Heart right ventricle (tissue), 16 donors: ENCODE measurements at places on chromosomes 7 and 10. TPM values are rescaled to one million over a fixed set of nuclear protein-coding genes. Genes with fewer than 3 reads are reported as not detected.

- no peaks in the 10 kb centered on the region for H3K4me1 ChIP-seq
- DNase-seq = no peak
- H3K27me3 ChIP-seq = no peaks in the 10 kb centered on the region
These were observed 136.3 kb upstream of the GLI3 start for GRCh38 chr7:42373285-42373684.

DNA sequence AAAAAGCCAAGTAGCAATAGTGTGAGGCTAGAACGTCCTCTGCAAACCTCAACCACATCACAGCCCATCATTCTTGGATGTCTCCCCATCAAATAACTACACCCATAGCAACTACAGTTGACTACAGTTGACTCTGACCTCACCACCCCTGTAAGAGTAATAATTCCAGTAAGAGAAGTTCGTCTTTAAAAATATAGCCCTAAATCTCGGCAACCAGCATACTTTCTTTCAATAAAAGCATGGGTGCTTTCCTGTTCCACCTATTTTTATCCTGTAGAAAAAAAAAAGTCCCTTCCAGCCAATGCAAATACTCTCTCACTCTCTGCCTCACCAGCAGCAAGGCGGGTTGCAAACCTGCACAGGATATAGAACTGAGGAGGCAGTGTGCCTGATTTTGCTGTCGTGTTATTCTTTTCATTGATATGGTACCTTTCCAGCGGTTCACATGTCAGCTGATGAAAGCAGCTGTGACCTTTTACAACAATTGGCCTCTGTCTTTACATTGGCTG lies 187.5 kb upstream of the NFE2L3 start:
- H3K4me1 ChIP-seq = peaks cover 12% of the 10 kb centered on the region
- H3K27ac ChIP-seq = no peak overlapping the region
- H3K27me3 ChIP-seq = peaks cover 31% of the 10 kb centered on the region
- no peaks in the 10 kb centered on the region for H3K36me3 ChIP-seq
- no peak overlapping the region for H3K4me3 ChIP-seq

DNA sequence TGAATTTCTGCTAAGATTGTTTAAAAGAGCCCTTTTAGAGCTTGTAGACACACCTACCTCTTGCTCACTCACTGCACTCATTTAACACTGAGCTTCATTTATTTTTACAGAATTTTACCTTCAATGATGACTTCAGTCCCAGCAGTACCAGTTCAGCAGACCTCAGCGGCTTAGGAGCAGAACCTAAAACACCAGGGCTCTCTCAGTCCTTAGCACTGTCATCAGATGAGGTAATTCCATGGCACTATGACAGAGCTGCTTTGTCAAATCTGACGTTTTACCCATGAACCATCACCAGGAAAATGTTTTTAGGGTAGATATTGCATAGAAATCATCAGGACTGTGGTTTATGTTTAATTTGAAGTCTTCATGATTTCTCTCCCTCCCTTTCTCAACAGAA lies 38.2 kb downstream of the PON1 start:
- no peak for DNase-seq
- no peak overlapping the region for H3K27ac ChIP-seq
- no peak overlapping the region for H3K4me3 ChIP-seq
- H3K36me3 ChIP-seq = no peaks in the 10 kb centered on the region
- no peaks in the 10 kb centered on the region for H3K27me3 ChIP-seq
- H3K4me1 ChIP-seq = no peaks in the 10 kb centered on the region

DNA sequence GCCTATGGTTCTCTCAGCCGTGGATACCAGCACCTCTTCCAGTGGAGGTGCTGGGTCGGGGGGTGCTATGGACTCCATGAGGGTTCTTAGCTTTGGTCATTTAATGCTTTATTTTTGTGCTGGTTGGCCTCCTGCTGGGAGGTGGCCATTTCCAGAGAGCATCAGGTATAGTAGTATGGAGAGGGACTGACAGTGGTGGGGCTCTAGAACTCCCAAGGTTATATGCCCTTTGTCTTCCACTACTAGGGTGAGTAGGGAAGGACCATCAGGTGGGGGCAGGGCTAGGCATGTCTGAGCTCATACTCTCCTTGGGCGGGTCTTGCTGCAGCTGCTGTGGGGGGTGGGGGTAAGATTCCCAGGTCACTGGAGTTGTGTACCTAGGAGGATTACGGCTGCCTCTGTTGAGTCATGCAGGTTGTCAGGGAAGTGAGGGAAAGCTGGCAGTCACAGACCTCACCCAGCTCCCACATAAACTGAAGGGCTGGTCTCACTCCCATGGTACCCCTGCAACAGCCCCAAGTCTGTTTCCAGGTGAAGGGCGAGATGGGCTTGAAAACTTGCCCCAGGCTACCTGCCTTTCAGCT lies 763.2 kb upstream of the LRRTM3 start:
- no peaks in the 10 kb centered on the region for H3K4me1 ChIP-seq
- no peak overlapping the region for H3K4me3 ChIP-seq
- DNase-seq = no peak
- H3K27ac ChIP-seq = no peak overlapping the region
- H3K36me3 ChIP-seq = no peaks in the 10 kb centered on the region

GRCh38 chr10:22427890-22428571 lies 82.7 kb downstream of the SPAG6 start:
- H3K27me3 ChIP-seq = peaks cover 16% of the 10 kb centered on the region
- H3K4me3 ChIP-seq = no peak overlapping the region
- H3K36me3 ChIP-seq = no peaks in the 10 kb centered on the region
- no peak overlapping the region for H3K27ac ChIP-seq

- no peak for DNase-seq
- no peak overlapping the region for H3K27ac ChIP-seq
- no peaks in the 10 kb centered on the region for H3K36me3 ChIP-seq
- peaks cover under 1% of the 10 kb centered on the region for H3K27me3 ChIP-seq
- no peak overlapping the region for H3K4me3 ChIP-seq
These were observed 1041.8 kb downstream of the GATA3 start for GRCh38 chr10:9096288-9096687.

DNA sequence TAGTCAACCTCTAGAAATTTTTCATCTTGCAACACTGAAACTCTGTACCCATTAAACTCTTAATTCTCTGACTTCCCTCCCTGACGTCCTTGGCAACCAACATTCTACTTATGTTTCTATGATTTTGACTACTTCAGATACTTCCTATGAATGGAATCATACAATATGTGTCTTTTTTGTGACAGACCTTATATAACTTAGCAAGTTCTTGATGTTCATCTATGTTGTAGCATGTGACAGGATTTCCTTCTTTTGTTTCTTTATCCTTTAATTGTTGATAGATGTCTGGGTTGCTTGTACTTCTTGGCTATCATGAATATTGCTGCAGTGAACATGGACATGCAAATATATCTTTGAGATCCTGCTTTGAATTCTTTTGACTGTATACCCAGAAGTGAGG lies 240.8 kb downstream of the ADK start:
- peaks cover 5% of the 10 kb centered on the region for H3K36me3 ChIP-seq
- no peaks in the 10 kb centered on the region for H3K4me1 ChIP-seq
- no peak overlapping the region for H3K4me3 ChIP-seq
- no peaks in the 10 kb centered on the region for H3K27me3 ChIP-seq

GRCh38 chr7:130160023-130160422 lies 45.2 kb downstream of the TMEM209 start:
- peaks cover 58% of the 10 kb centered on the region for H3K36me3 ChIP-seq
- H3K27me3 ChIP-seq = no peaks in the 10 kb centered on the region
- no peak for DNase-seq
- no peak overlapping the region for H3K4me3 ChIP-seq

DNA sequence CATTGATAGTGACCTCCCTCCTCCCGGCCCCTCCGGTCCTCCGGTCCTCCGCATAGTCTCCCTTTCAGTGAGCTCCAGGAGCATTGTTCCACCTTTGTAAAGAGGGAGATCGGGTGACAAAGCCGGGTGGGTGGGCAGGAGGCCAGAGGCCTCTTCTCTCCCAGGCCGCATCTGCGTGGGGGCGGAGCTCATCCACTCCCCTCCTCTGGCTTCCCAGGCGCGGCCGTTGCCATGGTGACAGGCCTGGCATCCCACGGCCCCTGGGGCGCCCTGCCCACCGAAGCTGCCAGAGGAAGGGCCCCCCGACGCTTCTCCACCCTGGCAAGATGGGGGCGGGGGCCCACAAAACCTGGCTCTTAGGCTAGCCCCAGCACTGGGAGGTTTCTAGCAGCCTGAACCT lies 4.4 kb upstream of the FZD9 start:
- no peak for DNase-seq
- H3K4me3 ChIP-seq = no peak overlapping the region
- H3K27ac ChIP-seq = no peak overlapping the region
- H3K36me3 ChIP-seq = no peaks in the 10 kb centered on the region
- H3K27me3 ChIP-seq = peaks cover 46% of the 10 kb centered on the region

DNA sequence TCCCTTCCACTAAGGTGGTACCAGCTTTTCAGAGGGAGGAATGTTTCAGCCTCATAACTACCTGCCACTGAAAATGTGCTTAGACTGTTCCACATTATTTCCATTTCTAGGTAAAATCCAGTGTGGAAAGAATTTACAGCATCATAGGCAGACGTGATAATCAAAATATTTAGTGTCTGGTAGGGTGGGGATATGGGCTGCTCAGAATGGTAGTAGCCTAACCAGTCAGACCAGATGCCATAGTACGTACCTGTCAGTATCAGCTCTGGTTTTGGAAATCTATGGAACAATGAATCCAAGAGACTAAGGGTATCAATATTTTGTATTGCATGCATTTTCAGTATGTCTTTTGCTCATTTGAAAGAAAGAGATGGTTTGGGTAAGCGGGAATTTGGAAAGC lies 76.8 kb upstream of the APBB1IP start:
- H3K4me3 ChIP-seq = no peak overlapping the region
- no peaks in the 10 kb centered on the region for H3K27me3 ChIP-seq
- no peak overlapping the region for H3K27ac ChIP-seq
- H3K4me1 ChIP-seq = no peaks in the 10 kb centered on the region
- H3K36me3 ChIP-seq = no peaks in the 10 kb centered on the region
- no peak for DNase-seq

DNA sequence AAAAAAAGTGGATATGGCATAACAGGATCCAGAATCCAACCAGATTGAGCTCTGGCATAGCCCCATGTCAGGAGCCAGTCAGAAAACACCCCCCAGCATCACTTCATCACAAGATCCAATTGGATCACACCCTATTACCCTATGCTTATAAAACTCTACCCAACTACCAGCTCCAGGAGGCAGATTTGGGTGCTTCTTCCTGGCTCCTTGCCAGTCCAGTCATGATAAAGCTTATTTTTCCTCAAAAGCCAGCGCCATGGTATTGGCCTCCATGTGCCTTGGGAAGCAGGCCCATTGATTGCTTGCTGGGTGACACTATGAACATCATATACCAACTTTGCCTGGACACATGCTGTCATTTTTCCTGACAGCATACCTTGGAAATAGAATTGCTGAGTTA lies 281.4 kb upstream of the MKLN1 start:
- H3K4me3 ChIP-seq = no peak overlapping the region
- H3K27me3 ChIP-seq = no peaks in the 10 kb centered on the region
- no peak overlapping the region for H3K27ac ChIP-seq
- H3K4me1 ChIP-seq = peaks cover 31% of the 10 kb centered on the region
- DNase-seq = no peak
- H3K36me3 ChIP-seq = peaks cover 27% of the 10 kb centered on the region

GRCh38 chr10:61065051-61065450 lies 121.1 kb upstream of the RHOBTB1 start:
- no peaks in the 10 kb centered on the region for H3K36me3 ChIP-seq
- H3K4me3 ChIP-seq = no peak overlapping the region
- no peak overlapping the region for H3K27ac ChIP-seq
- H3K27me3 ChIP-seq = no peaks in the 10 kb centered on the region
- H3K4me1 ChIP-seq = peaks cover 10% of the 10 kb centered on the region

DNA sequence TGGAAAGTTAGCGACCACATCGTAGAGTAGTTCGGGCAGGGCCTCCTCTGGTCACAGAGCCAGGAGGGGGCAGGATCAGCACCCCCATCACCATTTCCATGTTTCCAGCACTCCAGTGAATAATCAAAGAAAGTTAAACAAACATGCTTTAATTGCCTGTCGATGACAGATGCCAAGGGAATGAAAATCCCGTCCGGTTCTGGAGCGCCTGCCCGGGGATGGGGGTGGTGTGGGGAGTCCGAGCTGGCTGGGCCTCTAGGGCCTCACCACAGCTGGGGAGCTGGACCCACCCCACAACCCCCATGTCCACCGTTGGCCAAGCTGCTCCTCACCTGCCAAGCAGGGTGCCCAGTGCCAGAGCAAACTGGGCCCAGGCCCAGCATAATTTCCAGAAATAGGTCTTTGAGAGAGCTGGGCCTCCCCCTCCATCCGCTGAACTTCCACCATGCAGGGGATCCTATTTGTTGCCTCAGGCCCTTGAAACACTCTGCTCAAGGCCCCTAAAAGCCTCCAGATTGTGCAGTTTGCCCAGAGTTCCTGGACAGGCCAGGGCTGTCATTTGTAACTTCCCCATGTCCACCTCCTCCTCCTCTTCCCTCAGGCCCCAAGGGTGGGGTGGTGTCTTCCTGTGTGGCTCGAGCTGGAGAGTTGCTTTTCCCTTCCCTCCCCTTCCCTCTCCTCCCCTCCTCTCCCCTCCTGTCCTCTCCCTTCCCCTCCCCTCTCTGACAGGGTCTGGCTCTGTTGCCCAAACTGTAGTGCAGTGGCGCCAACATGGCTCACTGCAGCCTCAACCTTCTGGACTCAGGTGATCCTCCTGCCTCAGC lies 101.0 kb downstream of the MYL10 start:
- no peaks in the 10 kb centered on the region for H3K4me1 ChIP-seq
- no peak overlapping the region for H3K4me3 ChIP-seq
- peak; percentile 21 for DNase-seq

GRCh38 chr10:130024779-130025325 lies 60.8 kb upstream of the EBF3 start:
- DNase-seq = no peak
- no peaks in the 10 kb centered on the region for H3K4me1 ChIP-seq
- H3K27me3 ChIP-seq = no peaks in the 10 kb centered on the region
- no peak overlapping the region for H3K27ac ChIP-seq

GRCh38 chr10:28790146-28790545 lies 112.8 kb downstream of the BAMBI start:
- DNase-seq = no peak
- H3K4me1 ChIP-seq = no peaks in the 10 kb centered on the region
- no peak overlapping the region for H3K27ac ChIP-seq
- no peaks in the 10 kb centered on the region for H3K27me3 ChIP-seq
- no peak overlapping the region for H3K4me3 ChIP-seq

Gene PDE6C
- not detected for total RNA-seq

Gene NOLC1
- 45.5 TPM for total RNA-seq

Gene HTR7
- total RNA-seq = not detected

Gene FAM107B
- 10.6 TPM for total RNA-seq

Gene TFR2
- total RNA-seq = not detected

Gene MYL7
- total RNA-seq = 1,595 TPM

Gene FASTK
- total RNA-seq = 65.0 TPM

Gene CYP2E1
- total RNA-seq = 0.76 TPM
